ENCODE measurements at places on chromosomes 3 and 15.

DNA sequence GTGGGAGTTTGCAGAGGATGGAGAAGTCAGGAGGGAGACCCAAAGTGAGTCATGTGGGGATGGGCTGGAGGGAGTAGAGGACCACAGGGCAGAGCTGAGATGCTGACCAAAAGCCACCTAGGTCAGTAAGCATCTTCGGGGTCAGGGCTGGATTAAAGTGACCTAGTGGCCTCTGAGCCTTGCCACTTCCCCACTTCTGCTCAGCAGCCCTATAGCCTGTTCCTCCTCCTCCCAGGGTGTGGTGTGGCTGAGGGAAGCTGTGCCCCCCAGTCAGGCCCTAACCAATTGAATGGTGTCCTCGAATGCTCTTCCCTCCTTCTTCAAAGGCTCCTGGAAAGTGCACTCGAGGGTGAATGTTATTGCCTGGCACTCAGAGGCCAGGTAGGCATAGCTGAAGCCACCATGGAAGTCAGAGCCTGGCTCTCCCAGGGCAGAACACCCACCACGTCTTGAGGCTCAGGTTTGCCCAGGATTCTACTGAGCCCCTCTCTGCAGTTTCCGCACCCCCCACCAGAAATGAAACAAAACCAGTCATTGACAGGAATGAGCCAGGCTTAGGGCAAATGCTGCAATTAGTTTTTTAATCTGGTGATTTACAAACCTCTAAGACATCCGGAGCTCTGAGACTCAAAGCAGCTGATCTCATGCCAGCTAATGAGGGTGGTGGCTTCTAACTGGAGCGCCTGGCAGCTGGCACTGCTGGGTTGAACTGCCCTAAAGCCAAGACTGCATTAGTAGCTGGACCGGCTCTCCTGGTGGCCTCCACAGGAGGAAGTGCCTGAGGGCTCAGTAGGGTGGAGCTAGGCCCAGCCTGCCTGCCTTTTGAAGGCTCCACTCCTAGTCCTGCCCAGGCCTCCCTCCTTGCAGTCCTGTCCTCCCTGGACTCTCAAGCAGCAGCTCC, 26.0 kb upstream of the VIPR1 start:
- no peak for DNase-seq

- DNase-seq: peak; percentile 49
These were observed 663.7 kb downstream of the AGBL1 start for GRCh38 chr15:86743283-86743903.

DNA sequence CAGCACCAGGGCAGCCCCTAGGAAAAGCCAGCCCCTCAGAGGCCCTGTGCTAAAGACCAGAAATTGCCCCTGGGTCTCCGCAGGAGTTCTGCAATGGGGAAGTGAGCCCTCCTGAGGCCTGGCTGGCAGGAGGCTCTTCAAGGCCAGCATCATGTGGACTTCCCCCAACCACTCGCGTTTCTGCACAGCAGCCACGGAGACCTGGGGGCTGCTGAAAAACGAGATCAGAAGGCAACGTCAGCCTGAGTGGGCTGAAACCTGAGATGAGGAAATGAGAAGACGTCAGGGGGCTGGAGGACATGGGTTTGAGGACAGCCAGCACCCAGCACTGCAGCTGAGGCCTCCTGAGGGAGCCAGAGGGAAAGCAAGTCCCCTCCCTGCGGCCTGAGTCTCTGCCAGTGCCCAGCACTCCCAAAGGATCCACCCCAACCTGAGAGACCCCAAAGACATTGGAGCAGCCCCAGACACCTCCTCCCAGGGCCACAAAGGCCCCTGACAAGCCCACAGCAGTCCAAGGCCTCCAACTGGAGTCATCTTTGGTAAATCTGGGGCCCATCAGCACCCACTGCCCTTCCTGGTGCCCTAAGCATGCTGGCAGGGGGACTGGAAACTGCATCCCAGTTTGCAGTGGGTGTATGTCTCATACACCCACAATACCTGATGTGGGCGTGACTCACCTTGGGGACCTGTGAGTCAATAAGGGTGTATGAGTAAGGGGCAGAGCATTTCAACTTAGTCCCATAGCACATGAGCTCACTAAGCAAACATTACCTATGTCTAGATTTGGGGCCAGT, 29.2 kb upstream of the CYP11A1 start:
- no peak for DNase-seq

- no peak for DNase-seq
These were observed 334.5 kb upstream of the KCNMB2 start for GRCh38 chr3:178201714-178202113.

DNA sequence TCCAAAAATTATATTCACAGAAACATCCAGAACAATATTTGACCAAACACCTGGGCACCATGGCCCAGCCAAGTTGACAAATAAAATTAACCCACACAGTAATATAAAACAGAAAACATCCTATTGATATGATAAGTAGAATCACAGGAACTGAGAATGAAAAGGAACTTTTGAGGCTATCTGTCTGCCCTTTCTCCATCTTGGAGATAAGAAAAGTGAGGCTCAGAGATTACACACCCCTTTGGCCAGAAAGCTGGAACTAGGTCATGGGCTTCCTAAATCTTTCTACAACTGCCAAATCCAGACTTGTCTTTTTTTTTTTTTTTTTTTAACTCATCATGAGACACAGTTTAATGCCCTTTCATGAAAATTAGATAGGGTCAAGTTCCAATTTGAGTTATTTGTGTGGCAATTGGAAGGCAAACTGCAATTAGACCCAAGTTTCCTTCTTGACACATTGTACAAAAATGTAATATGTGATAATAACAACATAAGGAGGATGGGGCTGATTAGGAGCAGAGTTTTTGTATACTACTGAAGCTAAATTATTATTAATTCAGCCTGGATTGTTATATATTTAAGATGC, 137.2 kb downstream of the RPL22L1 start:
- no peak for DNase-seq

DNA sequence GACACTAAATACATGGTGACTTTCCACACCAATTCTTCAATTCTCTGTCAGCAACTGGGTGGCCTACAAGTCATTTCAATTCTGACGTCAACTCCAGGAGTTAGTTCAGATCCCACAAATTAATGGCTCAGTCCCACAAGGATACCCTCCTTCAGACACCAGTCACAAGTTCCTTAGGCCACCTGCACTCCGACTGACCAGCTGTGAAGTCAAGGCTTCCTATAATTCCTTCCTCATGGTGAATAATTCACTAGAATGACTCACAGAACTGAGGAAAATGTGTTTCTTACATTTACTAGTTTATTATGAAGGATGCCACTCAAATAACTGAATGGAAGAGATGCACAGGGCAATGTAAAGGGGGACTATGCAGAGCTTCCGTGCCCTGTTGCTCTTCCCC, 6.3 kb upstream of the PIAS1 start:
- no peak for DNase-seq

DNA sequence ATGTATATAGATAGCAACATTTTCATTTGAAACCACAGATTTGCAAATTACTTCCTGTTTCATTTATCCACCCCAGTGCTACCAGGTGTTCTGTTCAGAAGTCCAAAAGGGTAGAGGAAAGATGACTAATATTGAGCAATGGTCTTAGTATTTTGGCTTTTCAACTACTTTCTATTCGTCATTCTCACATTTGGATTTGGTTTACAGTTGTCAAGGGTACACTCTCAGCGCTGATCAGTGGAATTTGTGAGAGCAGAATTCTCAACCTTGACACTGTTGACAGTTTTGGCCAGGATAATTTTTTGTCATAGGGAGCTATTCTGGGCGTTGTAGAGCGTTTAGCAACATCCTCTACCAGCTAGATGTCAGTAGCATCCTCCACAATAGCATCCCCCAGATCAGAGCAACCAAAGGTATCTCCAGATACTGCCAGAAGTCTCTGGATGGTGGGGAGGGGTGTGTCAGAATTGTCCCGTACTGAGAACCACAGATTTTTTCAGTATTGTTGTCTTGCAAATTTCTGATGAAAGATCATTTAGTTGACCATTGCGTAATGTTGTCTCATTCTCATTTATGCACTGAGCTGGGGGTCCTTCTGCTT, 4.2 kb downstream of the HMCES start:
- no peak for DNase-seq

DNA sequence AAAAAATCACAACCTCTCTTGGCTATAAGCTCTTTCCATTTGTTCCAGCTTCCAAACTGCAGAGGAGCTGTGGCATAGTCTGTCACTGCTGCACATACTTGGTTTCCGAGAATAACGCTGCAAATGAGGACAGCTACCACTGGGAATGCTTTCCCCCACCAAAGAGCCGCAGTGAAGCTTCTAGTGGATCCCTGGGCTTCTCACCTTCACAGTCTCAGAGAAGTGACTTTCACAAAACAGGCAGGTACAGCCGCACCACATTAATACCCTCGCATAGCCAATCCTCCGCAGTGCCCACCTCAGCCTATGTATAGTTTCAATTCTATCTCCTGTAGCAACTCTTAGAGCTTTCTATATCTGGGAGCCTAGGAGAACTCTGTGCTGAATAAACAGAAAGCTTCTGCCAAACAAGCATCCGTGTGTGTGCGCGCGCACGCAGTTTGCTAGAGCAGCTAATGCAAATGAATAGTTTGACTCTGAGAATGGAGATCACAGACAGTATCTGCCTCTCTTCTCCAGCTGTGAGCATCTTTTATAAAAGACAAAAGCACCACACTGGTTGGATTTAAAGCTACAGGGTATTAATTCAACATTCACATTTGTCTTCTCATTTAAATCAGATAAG, 81.9 kb upstream of the PLXND1 start:
- no peak for DNase-seq

DNA sequence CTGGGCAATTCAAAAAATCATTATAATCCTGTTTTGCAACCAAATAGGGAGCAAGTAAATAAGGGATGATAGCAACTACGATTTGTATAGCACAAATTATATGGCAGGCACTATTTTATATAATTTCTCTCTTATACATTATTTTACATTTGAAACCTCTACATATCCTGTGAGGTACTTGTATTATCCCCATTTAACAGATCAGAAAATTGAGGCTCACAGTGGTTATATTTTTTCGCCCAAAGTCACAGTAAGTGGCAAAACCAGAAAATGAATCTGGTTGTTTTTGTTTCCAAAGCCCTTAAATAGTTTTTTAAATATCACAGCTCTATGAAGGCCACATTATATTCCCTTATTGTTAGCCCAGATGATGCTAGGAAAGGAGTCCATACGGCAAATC, 74.3 kb downstream of the MLH1 start:
- no peak for DNase-seq

DNA sequence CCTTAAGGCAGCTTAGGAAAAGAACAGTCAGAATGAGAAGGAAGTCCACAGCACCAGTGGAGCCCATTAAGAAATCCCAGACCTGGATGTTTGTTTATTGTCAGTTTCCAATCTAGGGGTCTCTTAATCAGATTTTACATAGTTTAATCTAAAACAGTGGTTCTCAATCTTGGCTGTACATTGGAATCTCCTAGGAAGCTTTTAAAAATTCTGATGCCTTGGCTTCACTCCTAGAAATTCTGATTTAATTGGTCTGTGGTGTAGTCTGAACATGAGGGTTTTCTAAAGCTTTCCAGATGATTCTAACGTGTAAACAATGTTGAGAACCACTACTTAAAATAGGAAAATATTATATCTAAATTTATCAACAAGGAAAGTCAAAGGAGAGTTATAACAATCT, 56.6 kb upstream of the SPRED1 start:
- DNase-seq: no peak

DNA sequence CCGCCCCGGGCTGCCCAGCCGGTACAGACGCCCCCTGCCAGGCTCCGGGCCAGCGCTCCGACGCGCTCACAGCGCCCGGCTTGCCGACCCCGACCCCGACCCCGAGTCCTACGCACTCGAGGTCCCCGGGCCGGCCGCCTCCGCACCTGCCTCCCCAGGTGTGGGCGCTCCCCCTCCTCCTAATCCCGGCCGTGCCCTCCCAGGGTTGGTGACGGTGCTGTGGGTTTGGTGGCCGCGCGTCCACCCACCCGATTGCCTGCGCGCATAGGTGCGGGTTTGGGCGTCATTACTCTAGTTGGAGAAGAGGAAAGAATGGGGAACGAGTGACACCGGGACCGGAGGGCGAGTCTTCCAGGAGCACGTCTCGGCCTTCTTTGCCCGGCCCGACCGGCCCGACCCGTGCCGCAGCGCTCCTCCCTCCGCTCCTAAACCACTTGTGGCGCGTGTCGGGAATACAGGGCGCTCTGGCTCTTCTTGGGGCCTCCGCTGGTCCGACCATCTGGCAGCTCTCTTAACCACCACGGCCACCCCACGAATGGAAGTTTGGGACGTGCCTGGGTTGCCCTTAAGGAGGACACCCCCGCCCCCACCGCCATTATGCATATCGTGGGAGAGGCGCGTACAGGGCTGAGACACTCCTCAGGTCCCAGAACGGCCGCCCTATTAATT, 810 bp upstream of the THRB start:
- no peak for DNase-seq

GRCh38 chr3:72041076-72041475, 256.1 kb upstream of the PROK2 start:
- DNase-seq: no peak

DNA sequence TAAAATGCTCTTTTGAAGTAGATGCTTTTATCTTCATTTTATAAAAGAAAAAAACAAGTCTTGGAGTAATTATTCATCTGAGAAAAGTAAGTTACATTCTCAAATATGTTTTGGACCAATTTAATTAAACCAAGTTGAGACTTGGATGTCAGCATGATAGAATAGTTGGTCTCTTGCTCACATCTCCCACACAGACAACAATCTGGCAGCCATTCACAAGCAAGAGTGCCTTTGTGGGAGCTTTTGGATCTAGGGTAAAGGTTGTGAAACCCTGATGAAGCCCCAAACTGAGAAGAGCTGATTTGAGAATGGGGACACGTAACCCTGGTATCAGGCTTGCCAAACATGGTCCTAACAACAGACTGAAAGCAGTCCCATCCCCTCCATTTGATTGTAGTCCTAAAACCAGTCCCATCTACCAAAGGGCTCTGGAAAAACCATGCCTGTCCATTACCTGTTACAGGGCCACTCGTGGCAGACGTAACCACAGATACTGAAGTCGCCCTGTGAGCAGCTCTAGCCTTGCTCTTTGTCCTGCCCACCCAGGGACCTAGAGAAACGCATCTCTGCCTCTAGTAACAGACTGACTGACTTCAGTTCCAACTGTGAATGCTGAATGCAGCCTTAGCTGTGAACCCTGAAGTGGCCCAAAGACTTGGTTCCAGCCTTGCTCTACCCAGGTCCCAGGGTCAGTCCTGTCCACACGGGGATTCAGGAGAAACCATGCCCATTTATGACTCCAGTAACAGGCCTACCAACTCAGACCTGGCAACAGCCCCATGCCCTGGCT, 145.5 kb upstream of the SYNPR start:
- DNase-seq: no peak

GRCh38 chr15:29904757-29905417, 82.6 kb upstream of the TJP1 start:
- no peak for DNase-seq

All from activated CD4-positive, alpha-beta T cell treated with anti-CD3 and anti-CD28 coated beads for 24 hours (primary cell).